ENCODE measurements at places on chromosomes 2 and 18.
A peak's percentile ranks its signal among the peaks of the same experiment; 100 is the strongest.

- DNase-seq = no peak
Observed at GRCh38 chr2:42256505-42256904, 87.4 kb downstream of the EML4 start.

- peak; percentile 18 for DNase-seq
Observed at GRCh38 chr2:136378712-136379595, 261.0 kb upstream of the CXCR4 start.

DNA sequence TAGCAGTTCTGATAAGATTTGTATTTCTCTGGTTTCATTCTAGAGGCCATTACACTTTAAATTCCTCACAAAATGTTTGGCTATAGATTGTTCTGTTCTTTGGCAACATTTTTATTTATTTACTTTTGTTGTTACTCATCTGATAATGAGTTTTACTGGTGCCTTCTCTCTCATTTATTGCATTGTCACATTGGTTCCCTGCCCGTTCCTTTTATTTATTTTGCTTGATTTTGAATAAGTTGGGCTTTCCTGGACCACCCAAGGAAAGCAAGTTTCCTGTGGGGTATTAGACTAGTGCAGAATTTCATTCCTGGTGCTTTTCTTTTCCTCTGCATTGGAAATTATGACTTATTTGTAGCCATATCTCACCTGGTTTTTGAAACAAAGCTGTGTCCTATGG, 232.0 kb downstream of the SOCS6 start:
- no peak for DNase-seq

DNA sequence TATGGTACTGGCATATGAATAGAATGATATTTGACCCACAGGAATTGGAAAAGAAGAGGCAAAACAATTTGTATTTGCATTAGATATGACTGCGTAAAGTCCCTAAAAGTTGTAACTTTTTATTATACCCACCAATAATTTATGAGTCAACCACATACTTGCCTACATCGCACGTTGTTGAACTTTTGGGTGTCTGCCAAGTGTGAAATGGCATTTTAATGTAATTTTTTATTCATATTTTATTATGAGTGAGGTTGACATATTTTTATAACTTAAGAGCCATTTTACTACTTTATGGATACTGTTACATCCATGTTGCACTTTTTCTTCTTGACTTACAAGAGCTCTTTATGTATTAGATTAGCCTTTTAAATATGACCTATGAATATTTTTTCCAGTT, 4.6 kb downstream of the DSC2 start:
- no peak for DNase-seq

DNA sequence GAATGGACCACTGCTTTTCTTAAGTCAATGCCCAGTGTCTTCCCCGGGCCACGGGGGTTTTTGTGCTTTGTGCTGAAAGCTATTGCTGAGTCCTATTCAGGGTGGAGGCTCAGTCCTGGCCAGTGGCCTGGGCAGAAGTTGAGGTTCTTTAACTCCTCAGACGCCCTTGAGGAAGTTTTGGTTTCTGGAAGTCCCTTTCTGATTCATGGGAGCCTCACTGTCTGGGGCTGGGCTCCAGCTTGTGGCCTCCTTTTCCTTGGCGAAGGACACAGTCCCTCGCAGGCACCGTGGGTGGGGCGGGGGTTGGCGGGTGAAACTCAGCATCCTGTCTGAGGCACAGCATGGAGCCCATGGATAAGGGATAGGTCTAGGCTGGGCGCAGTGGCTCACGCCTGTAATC, 465.2 kb upstream of the HS6ST1 start:
- no peak for DNase-seq

- no peak for DNase-seq
Observed at GRCh38 chr18:38052879-38053590, 487.4 kb upstream of the CELF4 start.

- DNase-seq = no peak
Observed at GRCh38 chr18:62844850-62845643, 129.7 kb downstream of the PHLPP1 start.

DNA sequence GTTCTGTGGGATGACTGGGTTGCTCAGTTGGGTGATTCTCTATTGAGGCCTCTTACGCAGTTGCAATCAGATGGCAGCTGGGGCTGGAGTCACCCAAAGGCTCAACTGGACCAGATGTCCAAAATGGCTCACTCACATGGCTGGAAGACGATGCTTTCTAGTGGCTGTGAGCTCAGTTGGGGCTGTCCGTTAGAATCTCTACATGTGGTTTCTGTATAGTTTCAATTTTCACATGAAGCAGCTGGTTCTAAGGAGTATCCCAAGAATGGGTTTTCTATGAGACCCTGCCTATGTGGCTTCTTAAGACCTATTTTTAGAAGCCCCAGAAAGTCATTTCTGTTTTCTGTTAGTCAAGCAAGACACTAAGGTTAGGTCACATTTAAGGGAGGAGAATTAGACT, 4.4 kb downstream of the XRCC5 start:
- DNase-seq = no peak

DNA sequence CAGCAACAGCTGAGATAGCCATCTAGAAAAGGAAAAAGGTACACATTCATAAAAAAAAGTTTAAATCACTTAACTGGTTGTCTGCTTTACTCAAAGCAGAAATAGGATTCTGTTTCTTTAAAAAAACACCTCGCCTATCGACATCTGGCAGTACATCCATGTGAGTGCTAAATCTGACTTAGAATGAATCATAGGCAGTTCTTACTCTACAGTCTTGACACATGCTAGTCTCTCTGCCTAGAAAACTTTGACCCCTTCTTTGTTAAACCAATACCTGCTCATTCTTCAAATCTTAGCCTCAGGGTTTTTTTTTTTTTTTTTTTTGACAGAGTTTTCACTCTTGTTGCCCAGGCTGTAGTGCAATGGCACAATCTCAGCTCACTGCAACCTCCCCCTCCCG, 37.1 kb upstream of the GPR75 start:
- no peak for DNase-seq

- DNase-seq = no peak
Observed at GRCh38 chr2:128735296-128735960, 416.8 kb upstream of the HS6ST1 start.

DNA sequence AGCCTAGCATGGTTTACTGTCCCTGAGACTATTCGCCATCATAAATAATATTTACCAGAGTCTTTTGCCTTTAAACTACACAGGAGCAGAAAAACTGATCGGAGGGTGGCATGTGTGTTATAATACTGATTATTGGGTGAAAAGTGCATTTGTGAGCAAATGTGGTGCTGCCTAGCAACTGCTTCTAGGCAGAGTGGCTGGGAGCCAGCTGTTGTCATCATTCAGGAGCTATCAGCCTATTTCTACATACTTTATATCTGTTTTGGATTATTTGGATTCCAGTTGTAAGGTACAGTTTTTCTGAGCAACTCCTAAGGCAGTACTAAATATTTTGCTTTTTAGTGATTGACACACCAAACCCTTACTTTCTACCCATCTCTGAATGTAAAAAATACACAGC, 75.0 kb upstream of the MSTN start:
- no peak for DNase-seq

DNA sequence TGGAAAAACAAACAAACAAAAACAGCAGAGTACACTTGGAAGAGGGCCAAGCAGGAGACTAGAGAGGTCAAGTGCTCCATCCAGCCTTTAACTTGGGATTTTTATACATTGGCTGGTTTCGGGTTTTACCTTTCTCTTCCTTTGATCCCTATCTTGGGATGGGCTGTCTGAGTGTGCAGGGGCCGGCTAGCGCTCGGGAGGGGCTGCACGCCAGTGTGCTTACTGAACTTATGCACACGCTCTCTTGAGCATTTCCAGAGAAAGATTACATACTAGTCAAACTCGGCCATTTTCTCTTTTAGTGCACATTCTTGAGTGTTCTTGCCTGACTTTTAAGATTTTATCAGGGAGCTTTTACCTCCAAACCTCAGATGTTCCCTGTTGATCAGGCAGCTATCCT, 707.8 kb downstream of the DSC3 start:
- DNase-seq = no peak

GRCh38 chr2:66896131-66896530, 461.2 kb downstream of the MEIS1 start:
- no peak for DNase-seq

DNA sequence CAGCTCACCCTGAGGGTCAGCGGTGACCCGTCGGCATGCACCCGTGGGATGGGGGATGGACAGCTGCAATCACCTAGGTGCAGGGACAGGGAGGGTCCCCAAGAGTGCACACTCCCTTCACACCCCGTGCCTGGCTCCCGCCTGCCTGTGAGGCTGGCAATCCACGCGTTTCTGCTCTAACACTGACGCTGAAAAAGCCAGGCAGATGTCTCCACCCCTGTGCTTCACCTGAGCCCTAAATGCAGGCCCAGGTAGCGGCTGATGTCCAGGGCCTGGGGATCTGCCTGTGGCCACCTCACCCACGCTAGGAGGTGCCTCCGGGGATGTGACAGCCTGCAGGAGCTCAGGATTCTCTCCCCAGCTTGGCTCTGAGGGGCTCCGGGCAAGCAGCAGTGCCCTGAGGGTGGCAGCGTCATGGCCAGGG, 212.0 kb upstream of the SALL3 start:
- DNase-seq = no peak

GRCh38 chr18:48193521-48194492, 215.4 kb downstream of the ZBTB7C start:
- DNase-seq = no peak

DNA sequence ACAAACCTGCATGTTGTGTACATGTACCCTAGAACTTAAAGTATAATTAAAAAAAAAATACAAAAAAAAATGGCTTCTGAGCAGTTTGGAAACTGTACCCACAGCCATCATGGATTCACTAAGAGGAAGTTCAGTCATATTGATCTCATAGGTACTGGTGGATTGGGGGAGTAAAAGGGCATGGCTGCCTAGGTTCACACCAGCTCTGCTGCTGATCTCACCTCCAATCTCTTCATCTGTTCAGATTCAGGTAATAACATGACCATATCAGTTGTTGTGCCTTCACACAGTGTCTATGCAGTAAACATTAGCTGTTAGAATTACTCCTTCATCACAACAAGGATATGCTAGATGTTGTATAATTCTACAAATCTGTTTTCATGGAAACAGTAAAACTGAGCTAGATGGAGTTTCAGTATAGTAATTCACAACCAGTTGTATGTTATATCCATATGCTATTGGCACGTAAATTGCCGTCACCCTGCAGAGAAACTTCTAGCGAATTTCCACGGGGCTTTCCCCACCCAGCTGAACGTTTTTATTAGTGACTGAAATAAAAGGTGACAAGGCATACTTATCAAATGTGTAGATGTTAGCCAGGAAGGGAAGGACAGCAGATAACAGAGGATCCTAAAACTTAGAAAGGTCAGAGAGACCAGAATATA, 59.3 kb upstream of the ITM2C start:
- DNase-seq = no peak

DNA sequence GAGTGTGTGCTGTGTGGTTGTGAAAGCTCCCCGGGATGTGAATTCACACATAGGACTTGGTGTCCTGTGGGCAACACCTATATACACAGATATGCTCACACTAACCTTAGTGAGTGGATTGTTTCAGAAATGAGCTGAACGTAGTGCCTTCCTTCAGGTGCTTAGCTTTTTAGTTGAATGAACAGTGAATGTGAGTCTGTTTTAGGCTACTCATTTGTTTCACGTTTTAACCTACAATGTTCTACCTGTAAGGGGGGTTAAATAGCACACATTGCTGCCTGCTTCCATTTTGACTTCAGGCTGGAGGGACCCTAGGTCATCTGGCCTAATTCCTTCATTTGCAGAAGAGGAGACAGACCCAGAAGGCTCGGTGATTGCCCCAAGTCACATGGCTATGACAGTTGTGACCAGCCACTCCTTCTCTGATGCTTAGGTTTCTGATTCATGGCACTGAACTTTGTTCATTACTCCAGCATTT, 1.0 kb downstream of the PLEK start:
- DNase-seq = no peak

- no peak for DNase-seq
Observed at GRCh38 chr2:139209586-139209985, 429.4 kb upstream of the NXPH2 start.

GRCh38 chr2:129611471-129611870, 368.0 kb upstream of the RAB6C start:
- no peak for DNase-seq

DNA sequence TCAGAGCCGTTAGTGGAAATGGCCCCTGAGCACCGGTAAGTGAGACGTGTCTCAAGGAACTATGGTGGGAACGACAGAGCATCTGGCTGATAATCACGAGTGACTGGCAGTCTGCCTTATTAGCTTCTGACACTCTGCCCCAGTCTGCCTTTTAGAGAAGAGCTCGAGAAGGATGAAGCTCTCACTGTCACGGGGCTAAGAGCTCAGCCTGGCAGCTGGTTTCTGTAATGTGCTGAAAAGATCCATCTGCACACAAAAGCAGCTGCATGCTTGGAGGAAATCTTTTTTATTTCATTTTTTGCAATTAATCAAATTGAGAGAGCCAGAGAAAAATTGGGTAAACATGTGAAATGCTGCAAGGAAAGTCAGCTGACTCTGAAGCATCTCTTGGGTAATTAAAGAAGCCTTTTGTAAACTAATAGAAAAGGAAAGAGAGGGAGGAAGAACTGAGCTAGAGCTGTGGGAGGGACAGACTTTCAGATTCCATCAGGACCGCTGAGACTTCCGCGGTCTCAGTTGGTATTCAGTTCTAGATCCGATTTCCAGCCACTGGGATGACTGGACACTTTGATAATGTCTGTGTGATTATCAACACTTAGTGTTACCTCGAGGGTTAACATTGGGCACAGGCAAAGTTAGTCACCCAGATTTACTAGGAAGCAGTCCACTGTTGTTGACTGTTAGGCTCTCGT, 24.4 kb downstream of the MBP start:
- no peak for DNase-seq

GRCh38 chr2:147177071-147177857, 667.6 kb upstream of the ACVR2A start:
- DNase-seq = no peak

- peak; percentile 15 for DNase-seq
Observed at GRCh38 chr2:235347691-235348090, 146.2 kb upstream of the AGAP1 start.

DNA sequence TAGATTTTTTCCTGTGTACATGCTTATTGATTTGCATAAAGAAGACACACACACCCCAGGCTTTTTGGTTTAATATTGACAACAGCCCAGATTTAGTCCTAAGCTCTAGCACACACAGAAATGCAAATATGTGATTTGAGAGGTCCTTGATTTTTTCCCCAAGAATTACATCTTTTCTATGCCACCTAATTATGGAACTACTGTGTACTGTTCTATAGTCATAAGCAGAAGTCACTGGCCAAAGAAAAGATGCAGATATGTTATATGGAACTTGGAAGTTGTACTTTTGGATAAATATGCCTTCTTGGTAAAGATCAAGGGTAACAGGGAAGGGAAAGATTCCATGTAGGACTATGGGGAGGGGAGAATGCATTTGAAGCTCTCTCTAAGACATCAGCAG, 105.6 kb downstream of the SETBP1 start:
- no peak for DNase-seq

- no peak for DNase-seq
Observed at GRCh38 chr2:183063083-183063482, 15.5 kb upstream of the DUSP19 start.

GRCh38 chr18:2641638-2642037, 13.9 kb upstream of the SMCHD1 start:
- DNase-seq = no peak

- no peak for DNase-seq
Observed at GRCh38 chr18:43876286-43876685, 599.0 kb upstream of the SYT4 start.

Measured in Caki2 (cell line).